ENCODE measurements at places on chromosomes 5 and 9.

- DNase-seq = no peak
Observed at GRCh38 chr5:170681013-170681433, 102.5 kb upstream of the GABRP start.

GRCh38 chr5:19266791-19267190 is 721.2 kb downstream of the CDH18 start:
- DNase-seq = no peak

DNA sequence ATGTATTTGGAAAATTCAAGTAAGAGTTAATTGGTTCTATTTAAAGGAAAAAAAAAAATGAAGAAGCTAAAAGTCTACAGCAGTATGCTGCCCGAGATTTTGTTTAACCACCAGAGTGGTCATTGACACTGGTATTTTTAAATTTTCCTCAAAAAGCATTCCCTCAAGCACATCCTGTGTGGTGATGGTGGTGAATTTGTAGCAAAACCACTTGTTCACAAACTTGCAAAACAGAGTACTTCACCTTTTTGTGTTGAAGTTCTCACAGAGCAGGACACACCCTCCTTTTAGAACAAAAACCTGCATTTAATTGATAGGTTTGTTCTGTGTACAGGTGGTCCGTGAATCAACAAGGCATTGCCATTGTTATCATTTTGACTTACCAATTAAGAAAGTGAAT is 374.2 kb downstream of the EFNA5 start:
- no peak for DNase-seq

DNA sequence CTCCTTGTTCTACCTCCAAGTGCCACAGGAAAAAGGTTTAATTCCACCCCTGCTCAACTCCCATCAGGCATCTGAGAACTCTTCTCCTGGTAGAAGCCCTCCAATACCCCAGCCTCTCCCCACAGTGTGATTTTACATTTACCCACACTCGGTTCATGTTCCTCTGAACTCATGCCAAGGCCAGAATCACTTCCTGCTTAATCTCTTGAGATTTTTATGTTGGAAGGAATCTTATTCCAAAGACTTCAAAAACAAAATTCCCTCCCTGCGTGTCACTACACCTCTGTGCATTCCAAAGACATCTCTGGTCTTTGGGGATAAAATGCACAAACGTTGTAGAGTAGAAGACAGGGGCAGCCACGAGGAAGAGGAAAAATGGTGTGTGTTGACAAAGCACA is 186.8 kb downstream of the ACTL7B start:
- no peak for DNase-seq

- no peak for DNase-seq
Observed at GRCh38 chr9:108040783-108041182, 551.2 kb upstream of the KLF4 start.

GRCh38 chr5:33272288-33272687 is 168.5 kb upstream of the TARS1 start:
- no peak for DNase-seq

DNA sequence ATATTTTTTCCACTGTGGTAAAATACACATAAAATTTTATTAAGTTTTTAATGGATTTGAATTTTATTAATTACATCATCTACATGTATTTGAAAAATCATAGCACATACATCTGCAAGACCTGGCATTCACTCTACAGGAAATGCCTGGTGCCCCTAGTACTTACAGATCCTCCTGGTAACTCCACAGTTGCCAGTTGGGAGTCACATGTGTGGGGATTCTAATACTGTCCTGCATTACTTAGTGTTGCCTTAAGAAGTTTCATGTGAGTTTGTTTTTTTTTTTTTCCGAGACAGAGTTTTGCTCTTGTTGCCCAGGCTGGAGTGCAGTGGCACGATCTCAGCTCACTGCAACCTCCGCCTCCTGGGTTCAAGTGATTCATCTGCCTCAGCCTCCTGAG is 18.1 kb downstream of the KDM3B start:
- no peak for DNase-seq

- DNase-seq = no peak
Observed at GRCh38 chr5:62138607-62139006, 167.4 kb upstream of the KIF2A start.

DNA sequence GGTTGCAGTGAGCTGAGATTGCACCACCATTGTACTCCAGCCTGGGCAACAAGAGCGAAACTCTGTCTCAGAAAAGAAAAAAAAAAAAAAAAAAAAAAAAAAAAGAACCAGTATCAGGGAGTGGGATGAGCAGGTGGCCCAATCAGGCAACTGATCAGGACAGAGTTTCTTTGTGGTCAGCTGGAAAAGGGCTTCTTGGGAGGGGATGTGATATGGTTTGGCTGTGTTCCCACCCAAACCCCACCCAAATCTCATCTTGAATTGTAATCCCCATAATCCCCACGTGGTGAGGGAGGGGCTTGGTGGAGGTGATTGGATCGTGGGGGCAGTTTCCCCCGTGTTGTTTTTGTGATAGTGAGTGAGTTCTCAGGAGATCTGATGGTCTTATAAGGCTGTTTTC is 4.7 kb upstream of the GCNT1 start:
- DNase-seq = no peak

- no peak for DNase-seq
Observed at GRCh38 chr5:68528821-68529273, 313.3 kb downstream of the PIK3R1 start.

DNA sequence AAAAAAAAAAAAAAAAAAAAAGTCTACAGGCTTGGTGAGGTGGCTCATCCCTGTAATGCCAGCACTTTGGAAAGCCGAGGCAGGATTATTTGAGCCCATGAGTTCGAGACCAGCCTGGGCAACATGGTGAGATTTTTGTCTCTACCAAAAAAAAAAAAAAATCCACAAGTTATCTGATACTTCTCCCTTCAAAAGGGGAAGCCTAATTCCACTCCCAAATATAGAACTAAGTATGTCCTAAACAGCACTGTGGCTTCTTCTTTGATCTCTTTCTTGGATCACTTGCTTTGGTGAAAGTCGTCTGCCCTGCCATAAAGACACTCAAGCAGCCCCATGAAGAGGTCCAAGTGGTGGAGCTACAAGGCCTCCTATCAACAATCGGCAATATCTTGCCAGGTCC is 18.8 kb upstream of the STING1 start:
- DNase-seq = no peak

DNA sequence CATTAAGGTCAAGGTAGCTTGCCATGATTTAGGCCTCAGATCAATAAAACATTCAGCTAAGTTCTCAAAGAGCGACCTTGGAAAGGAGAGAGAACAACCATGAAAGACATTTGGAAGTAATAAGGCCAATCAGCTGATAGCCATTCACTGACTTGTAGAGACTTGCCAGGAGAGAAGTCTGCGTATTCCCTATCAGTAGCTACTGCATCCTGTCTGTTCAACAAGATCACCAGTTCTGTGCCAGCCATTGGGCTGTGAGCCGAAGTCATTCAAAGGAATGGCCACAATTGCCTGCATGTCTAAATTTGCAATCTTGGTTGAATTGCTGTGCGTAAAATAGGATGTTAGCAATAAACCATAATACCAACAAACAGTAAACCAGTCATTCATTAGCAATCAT is 219.8 kb downstream of the FBXL7 start:
- DNase-seq = no peak

GRCh38 chr9:125932012-125932411 is 184.8 kb downstream of the PBX3 start:
- DNase-seq = no peak

All from esophagus squamous epithelium (tissue), 5 donors.